ENCODE measurements at places on chromosomes 2 and 18. TPM values are rescaled to one million over a fixed set of nuclear protein-coding genes. Genes with fewer than 3 reads are reported as not detected.

DNA sequence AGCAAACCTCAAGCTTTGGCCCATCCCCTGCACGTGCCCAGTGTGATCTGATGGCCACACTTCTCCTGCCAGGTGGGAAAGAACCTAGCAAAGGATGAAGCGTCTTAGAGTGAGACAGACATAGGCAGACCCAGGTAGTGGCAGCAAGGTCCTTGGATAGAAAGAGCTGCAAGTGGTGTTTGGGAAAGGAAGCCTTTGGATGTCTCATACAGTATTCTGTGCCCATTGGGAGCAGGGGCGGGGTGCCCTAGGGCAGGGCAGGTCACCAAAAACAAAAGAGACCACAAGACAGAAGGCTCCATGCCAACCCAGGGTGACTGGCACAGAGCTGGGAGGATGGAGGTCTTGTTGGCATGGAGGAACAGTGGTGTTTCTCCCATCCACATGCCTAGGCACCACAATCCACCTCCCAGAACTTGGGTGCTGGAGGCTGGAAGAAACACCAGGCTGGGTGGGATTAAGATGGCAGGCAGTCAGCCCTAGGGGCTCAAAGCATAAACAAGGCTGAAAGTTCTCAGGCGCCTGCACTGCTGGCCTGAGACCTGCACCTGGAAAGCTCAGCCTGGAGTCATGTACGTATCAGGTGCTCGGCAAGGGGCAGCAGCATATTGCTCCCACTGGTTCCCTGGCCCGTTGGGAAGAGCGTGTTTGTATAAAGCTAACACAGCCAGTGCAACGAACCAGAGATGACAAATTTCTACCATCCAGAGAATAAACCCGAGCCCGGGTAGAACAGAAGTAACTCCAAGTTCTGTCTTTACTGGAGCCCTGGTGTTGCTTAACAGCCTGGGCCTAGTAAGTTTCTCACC lies 52.9 kb downstream of the CRACDL start:
- H3K27ac ChIP-seq = no peak overlapping the region
- peaks cover 6% of the 10 kb centered on the region for H3K27me3 ChIP-seq
- H3K4me1 ChIP-seq = no peaks in the 10 kb centered on the region
- peak; percentile 6 for DNase-seq
- H3K36me3 ChIP-seq = no peaks in the 10 kb centered on the region
- H3K4me3 ChIP-seq = no peak overlapping the region

DNA sequence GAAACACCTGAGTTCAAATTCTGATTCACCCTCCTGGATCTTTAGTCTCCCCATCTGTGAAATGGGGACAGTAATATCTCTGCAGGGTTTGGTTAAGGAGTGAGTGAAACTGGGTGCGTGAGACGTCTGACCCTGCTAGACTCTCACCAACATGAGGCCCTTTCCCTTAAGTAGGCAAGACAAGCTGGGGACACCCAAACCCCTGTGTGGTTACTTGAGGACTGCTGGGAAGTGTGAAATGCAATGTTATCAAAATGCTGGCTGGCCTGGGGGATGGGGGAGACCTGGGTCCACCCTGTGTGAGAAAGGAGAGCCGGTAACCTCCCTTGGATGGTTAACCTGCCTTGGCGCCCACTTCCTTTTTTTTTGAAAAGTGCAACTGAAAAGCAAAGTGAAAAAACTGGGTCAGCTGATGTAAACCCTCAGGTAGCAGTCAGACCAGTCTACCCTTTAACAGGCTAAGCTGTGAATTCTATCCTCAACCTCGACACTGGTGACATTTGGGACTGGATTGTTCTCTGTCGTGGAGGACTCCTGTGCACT lies 82.3 kb downstream of the INPP5D start:
- peaks cover 89% of the 10 kb centered on the region for H3K36me3 ChIP-seq
- DNase-seq = peak; percentile 79
- H3K27ac ChIP-seq = peak overlapping the region; percentile 91
- no peaks in the 10 kb centered on the region for H3K27me3 ChIP-seq
- H3K4me3 ChIP-seq = peak overlapping the region; percentile 57

- no peaks in the 10 kb centered on the region for H3K4me1 ChIP-seq
- no peak overlapping the region for H3K4me3 ChIP-seq
- no peaks in the 10 kb centered on the region for H3K36me3 ChIP-seq
- H3K27ac ChIP-seq = no peak overlapping the region
- no peak for DNase-seq
These were observed 184.2 kb upstream of the NXPH2 start for GRCh38 chr2:138964418-138964817.

- peaks cover 26% of the 10 kb centered on the region for H3K27me3 ChIP-seq
- no peak overlapping the region for H3K4me3 ChIP-seq
These were observed 89.3 kb upstream of the SMAD2 start for GRCh38 chr18:48019557-48020325.

GRCh38 chr18:69177702-69178101 lies 223.0 kb upstream of the DOK6 start:
- H3K4me3 ChIP-seq = no peak overlapping the region
- H3K27ac ChIP-seq = no peak overlapping the region
- no peaks in the 10 kb centered on the region for H3K4me1 ChIP-seq
- no peaks in the 10 kb centered on the region for H3K36me3 ChIP-seq
- no peaks in the 10 kb centered on the region for H3K27me3 ChIP-seq

GRCh38 chr2:169509298-169509885 lies at the start of gene KLHL41:
KLHL41 (plus strand) TSS chr2:169509702; CDS start chr2:169509779, 77 bp downstream.
- no peak within 1 kb of the TSS for H3K4me3 ChIP-seq
- H3K27ac ChIP-seq = no peak within 1 kb of the TSS
- DNase-seq = no peak
- no peaks in the 10 kb centered on the region for H3K4me1 ChIP-seq

- H3K4me1 ChIP-seq = peaks cover 21% of the 10 kb centered on the region
- no peaks in the 10 kb centered on the region for H3K27me3 ChIP-seq
- no peak for DNase-seq
- no peak overlapping the region for H3K27ac ChIP-seq
- H3K36me3 ChIP-seq = no peaks in the 10 kb centered on the region
These were observed 10.8 kb upstream of the ARHGEF4 start for GRCh38 chr2:130825966-130826253.

The TCF7L1 gene
- not detected for total RNA-seq

Data from activated CD8-positive, alpha-beta T cell treated with anti-CD3 and anti-CD28 coated beads, Interleukin-2, amount 10 ng/mL, durations not matched to agents 7 days and 5 days (primary cell).